Erythroblast (primary cell): ENCODE measurements at places on chromosomes 16 and 17.

DNA sequence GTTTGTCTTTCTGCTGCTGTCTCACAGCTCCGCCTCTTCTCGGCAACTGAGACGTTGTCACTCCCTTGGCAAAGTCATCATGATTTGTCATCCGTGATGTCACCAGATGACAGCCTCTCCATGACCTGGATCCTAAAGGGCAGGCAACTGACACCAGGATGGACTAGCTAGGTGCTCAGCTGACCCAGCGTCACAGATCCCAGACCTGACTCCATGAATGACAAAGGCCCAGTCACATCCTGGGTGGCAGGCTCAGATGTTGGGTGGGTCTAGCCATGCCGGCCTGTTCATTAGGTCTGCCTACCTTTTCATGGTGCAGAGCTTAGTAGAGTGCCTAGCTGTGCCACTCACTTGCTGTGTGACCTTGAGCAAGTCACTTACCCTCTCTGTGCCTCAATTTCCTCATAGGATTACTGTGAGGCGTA, 3.8 kb upstream of the TMEM238L start:
- DNase-seq = peak; percentile 71

- peak; percentile 50 for DNase-seq
Observed at GRCh38 chr16:25013751-25014499, 1.2 kb downstream of the ARHGAP17 start.

DNA sequence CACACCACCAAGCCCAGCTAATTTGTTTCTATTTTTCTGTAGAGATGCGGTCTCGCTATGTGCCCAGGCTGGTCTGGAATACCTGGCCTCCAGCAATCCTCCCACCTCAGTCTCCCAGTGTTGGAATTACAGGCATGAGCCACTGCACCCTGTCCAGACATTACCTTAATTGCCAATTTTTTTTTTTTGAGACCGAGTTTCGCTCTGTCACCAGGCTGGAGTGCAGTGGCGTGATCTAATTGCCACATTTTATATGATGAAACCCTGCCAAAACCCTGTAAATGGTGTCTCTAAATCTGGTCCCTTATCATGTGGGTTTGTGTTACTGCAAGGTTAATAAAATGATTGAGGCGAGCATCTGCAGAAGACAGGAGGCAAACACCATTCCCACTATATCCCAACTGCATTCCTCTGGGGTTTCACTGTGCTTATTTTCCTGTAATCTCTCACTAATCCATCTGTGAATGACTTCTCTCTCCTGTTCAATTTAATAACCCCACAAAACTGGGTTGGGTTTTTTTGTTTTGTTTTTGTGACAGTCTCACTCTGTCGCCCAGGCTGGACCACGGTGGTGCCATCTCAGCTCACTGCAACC, 19.4 kb upstream of the TRIM25 start:
- no peak for DNase-seq

DNA sequence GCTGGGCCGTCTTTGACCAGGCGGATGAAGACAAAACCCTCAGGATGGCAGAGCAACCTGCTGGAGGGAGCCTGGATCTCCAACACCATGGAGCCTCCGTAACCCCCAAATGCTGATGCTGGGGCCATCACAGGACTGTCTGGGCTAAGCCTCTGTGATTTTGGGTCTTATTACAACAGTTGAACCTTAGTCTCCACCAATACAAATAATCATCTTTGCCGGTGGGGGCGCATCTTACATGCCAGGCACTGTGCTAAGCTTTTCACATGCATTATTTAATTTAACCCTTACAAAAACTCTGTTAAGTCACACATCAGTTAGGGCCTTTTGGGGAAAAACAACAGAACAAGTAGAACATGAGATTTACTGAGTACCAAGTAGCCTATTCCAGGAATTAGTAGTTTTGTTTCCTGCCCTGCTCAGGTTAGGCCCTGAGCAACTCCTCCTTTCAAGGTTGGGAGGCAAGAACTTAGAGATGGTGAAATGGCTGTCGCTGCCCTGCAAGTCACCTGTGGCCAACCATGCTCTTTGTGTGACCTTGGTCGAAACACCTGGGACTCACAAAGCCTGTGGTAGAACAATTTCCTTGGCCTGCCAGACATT, 8.9 kb upstream of the ITGAM start:
- DNase-seq = no peak
